ENCODE measurements at places on chromosomes 1 and 21.

DNA sequence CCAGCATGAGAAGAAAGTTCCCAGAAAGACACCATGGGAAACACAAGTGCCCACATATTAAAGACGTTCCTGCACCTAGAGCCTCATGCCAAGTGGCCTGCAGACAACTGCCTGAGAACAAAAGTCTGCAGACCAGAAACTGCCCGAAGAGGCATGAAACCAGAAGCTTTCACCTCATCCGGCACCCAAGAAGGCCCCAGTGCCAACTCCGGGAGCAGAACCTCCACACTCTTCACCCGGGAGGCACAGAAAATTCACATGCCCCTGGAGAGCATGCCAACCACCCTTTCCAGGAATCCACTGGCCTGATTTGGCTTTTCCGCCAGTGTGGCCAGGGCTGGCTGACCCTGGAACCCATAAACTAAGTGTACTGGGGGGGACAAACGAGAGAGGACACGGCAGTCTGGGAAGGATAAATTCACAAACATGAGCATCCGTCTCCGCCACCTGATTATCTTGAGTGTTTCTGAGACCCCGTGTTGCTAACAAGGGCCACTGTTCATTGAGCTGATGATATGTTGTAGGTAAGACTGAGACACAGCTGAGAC lies 6.8 kb downstream of the TFF2 start:
- no peak for DNase-seq

DNA sequence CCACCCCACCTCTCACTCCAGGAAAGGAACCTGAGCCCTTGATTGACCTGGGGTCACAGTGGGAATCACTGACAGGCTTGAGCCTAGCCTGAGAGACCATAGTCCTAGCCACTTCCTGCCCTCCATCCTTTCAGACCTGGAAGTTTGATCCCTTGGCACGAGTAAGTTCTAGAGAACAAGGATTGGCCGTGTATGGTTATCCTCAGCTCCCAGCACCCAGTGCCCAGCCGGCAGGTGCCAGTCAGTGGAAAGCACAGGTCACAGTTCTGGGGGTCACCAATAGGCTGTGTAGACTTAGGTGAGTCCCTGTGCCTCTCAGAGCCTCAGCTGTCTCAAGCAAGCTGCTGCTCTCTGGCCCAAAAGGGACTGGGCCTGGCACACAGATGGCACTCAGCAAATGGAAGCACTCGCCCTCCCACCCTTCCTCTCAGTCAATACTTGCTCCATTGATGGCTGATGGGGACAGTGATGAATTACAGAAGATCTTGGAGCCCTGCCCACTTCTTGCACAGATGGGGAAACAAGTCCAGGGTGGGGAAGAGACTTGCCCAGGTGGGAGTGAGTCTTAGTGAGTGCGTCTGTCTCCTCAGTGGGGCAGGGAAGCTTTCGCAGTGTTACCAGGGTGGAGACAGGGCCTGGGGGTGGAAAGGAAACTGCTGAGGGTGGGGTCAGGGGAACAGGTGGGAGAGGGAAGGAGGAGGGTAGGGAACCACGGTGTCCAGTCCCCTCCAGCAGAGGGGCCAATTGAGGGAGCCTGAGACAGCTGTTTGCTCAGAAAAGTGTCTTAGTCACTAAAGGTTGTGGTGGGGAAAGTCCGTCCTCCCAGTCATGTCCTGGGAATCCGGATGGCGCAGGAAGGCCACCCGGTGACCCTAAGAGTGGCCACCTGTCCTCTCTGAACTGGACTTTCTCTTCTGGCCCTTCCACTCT lies 2.6 kb upstream of the KCNQ4 start:
- no peak for DNase-seq

DNA sequence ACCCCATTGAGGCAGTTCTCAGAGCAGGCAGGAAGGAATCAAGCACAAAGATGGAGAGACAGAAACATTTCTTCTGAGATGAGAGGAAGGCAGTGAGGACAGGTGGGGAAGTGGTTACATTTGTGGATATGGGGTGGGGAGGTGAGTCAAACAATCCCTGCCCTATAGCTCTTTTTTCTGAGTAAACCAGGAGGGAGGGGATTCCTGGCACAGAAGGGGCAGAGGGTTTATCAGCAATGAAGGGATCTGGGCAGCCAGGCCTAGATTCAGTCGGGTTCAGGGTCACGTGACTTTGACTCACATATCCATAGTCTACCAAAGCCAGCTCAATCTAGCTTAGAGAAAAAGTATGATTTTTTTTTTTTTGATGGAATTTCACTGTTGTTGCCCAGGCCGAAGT lies 15.7 kb upstream of the PHC2 start:
- DNase-seq = no peak

- no peak for DNase-seq
Measured at GRCh38 chr21:19522381-19522780, 1118.8 kb upstream of the TMPRSS15 start.

- no peak for DNase-seq
Measured at GRCh38 chr1:97936976-97937375, 16.1 kb upstream of the DPYD start.

DNA sequence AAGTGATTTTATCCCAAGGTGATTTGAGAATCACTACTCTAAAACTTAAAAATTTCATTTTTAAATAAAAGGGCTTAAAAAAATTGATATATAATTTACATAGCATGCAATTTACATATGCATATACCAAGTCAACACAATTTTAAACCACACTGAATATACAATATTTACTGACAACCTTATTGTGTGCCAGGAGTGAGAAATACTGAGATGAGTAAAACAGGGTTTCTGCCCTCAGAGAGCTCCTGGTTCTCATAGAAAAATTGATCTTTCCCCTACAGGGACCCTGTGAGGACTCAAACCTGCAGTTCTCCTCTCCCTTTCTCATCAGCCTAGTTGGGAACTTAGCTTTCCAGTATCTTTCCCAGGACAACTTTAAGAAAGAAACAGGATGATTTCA lies 27.0 kb downstream of the PLPP3 start:
- DNase-seq = no peak

GRCh38 chr1:52634111-52634510 lies 1.1 kb downstream of the SHISAL2A start:
- DNase-seq = no peak

DNA sequence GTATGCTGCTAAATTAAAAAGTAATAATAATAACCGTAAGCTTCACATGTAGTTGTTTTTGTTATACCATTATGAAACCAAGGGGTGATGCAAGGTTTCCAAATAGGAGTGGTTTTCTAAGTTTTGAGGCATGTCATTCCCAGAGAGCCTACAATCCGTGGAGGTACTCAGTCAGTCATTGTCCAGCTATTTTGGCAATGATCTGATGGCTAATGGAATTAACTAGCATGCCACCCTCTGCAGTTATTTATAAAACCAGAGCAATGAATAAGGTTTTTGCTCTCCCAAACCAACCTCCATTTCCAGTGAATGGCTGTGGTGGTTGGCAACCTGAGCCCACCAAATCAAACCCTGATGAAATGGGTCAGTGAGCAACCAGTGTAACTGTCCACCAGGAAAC lies 106.4 kb downstream of the TBX15 start:
- DNase-seq = no peak

DNA sequence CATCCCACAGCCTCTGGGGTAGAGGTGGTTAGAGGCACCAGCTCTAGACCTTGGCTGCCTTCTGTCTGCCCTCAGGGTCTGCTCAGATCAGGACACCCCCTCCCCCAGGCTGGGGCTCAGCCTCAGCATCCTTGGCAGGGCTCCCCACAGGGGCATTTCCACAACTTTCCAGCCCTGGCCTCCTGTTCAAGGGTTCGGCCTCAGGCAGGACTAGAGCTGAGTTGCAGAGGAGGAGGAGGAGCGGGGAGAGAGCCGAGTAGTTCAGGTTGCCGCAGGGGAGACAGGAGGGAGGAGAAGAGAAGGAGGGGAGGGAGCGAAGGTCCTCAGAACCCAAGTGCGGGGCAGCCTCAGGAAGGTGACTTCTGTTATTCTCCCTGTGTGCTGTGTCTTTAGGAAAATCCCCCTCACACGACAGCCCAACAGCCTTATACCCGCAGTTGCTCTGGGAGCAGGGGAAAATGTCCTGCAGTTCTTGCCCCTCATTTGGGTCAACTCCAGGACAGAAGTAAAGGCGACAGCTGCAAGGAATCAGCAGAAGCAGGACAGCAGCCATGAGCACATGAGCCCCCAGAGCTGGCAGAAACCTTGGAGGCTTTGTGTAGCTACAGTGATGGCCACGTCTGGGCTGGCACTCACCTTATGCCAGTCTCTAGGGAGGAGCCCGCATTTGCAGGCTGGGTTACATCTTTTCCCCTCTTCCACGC lies 46.5 kb upstream of the TENT5B start:
- DNase-seq = no peak

DNA sequence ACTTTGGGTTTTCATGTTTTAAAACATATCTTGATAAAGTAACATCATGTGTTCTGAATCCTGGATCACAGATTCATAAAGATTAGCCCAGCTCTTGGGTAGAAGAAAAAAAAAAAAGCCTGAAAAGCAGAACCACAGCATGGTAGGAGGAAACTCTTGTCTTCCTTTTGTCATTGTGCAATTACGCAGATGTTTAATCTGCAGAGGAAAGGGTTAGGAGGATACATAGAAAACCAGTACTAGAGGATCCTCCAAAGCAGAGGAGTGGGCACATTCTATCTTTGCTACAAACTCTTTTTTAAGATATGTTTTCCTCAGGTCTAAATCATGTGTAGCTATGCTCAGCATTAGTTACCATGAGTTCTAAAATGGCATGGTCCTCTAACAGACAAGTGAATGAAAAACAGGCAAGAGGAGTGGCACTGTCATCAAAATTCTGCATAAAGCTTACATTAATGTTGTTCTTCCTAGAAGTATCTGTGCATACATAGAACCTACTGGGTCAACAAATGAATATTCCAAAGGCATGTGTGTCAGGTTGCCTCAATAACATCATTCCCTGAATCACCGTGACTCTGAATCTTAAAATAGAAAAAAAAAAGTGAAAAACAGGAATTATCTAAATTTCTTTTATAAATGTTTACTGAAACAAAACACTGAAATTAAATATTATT lies 107.0 kb downstream of the NME7 start:
- DNase-seq = no peak

GRCh38 chr1:193785850-193786420 lies 599.5 kb upstream of the B3GALT2 start:
- no peak for DNase-seq

DNA sequence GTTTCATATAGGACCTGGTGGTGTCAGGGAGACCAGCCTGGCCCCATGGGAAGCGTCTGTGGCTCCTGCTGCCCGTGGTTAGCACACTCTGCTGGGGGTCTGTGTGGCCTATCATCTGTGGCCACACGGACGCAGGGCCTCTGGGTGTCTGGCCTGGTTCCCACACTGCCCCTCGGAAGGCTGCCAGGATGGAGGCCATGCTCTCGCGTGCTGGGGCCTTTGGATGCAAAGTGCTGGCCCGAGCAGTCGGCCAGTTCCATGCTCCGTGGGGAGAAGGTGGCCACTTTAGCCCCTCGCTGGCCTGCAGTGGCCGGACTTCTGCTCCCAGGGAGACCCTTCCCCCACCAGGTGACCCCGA lies 20.8 kb upstream of the LRRC3 start:
- DNase-seq = no peak

All from activated gamma-delta T cell treated with Interleukin-2 at 50 U/mL for 16 hours (primary cell).